ENCODE measurements at places on chromosomes 2 and 18. TPM values are rescaled to one million over a fixed set of nuclear protein-coding genes. Genes with fewer than 3 reads are reported as not detected.

Gene ARMC9
- total RNA-seq, result 44.8 TPM

Gene DCC
- total RNA-seq, result 0.19 TPM

Gene PARD6G
- 2.8 TPM for total RNA-seq

Gene OST4
- 560 TPM for total RNA-seq

Gene PAX8
- total RNA-seq, result 0.38 TPM

Gene TEX44
- not detected for total RNA-seq

Gene C2orf80
- total RNA-seq, result not detected

Gene LYG2
- total RNA-seq, result not detected

Gene NR4A2
- total RNA-seq, result 0.85 TPM

Gene WDFY1
- total RNA-seq, result 159 TPM

Gene CXCR4
- 0.85 TPM for total RNA-seq

Gene SPHKAP
- total RNA-seq, result not detected

Gene POTEJ
- total RNA-seq, result not detected

Gene VIL1
- total RNA-seq, result under 0.01 TPM

Gene CFC1
- total RNA-seq, result not detected

Gene ACMSD
- 0.28 TPM for total RNA-seq

Gene FOXD4L1
- total RNA-seq, result 0.19 TPM

Gene TXNDC2
- not detected for total RNA-seq

Gene RAPGEF4
- total RNA-seq, result 9.6 TPM

Gene PDE1A
- 96.4 TPM for total RNA-seq

Gene EVX2
- total RNA-seq, result not detected

Gene CTIF
- 26.8 TPM for total RNA-seq

Gene FTCDNL1
- 2.1 TPM for total RNA-seq

Gene UGT1A10
- total RNA-seq, result not detected

Gene ZNF397
- total RNA-seq, result 10.5 TPM

Gene HOXD13
- total RNA-seq, result not detected

Gene DGUOK
- total RNA-seq, result 73.4 TPM

Gene REG3A
- not detected for total RNA-seq

Gene RPRM
- not detected for total RNA-seq

Gene TRIM43
- total RNA-seq, result not detected

Gene DHRS9
- 0.19 TPM for total RNA-seq

Gene TTC31
- 14.6 TPM for total RNA-seq

Gene MTCL1
- 21.7 TPM for total RNA-seq

Gene DSC1
- under 0.01 TPM for total RNA-seq

Gene VIT
- total RNA-seq, result 0.85 TPM

Gene ANAPC1
- 54.3 TPM for total RNA-seq

Gene TMEM178A
- total RNA-seq, result 1.1 TPM

Gene ABHD3
- total RNA-seq, result 10.9 TPM

Gene DLX1
- 2.1 TPM for total RNA-seq

Gene ATAD2B
- total RNA-seq, result 7.9 TPM

Gene COLEC11
- 1.2 TPM for total RNA-seq

Gene TBR1
- not detected for total RNA-seq

Gene IL37
- not detected for total RNA-seq

Gene FEV
- not detected for total RNA-seq

Gene ARPC2
- 299 TPM for total RNA-seq

Gene TRPM8
- total RNA-seq, result under 0.01 TPM

Gene AQP4
- not detected for total RNA-seq

Gene SCG2
- total RNA-seq, result 1.5 TPM

Gene PSMA8
- under 0.01 TPM for total RNA-seq

Gene NAT8
- total RNA-seq, result not detected

Gene AQP12A
- total RNA-seq, result not detected
